ENCODE measurements at places on chromosomes 5 and 9. TPM values are rescaled to one million over a fixed set of nuclear protein-coding genes. Genes with fewer than 3 reads are reported as not detected.

IFNA2 gene
- polyA plus RNA-seq, result not detected

DNA sequence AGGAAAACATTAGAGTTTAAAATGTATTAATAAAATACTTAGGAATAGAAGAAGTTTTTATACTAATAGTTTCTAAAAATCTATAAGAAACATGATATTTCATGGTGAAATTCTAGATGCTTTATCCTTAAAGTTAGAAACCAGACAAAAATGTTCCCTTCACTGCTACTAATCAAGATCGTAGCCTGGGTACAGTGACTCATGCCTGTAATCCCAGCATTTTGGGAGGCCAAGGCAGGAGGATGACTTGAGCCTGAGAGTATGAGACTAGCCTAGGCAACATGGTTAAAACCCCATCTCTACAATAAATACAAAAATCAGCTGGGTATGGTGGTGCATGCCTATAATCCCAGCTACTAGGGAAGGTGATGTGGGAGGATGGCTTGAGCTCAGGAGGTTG lies 30.4 kb upstream of the KLF9 start:
- DNase-seq, result no peak

GRCh38 chr9:125617087-125617486 lies 89.9 kb downstream of the MAPKAP1 start:
- DNase-seq, result no peak

DNA sequence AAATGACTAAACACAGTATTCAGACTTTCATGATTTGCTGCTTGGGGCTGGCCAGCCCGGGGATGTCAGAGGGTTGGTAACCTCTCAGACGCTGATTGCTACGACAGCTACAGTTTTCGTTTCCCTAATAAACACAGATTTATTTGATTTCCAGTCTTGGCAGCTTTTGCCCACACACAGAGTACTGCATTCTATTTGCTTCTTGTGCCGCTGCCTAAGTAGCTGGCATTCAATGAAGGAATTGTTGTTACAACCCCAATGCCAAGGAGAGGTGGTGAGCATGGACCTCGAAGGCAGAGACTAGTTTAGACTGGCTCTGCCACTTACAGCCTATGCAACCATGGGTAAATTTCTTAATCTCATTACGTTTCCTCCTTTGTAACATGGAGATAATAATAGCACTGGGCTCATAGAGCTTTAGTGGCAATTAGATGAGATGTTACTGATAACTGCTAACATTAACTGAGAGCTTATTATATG lies 247.1 kb upstream of the PANK3 start:
- DNase-seq, result no peak

- DNase-seq, result no peak
Observed at GRCh38 chr5:107864793-107865192, 194.1 kb upstream of the EFNA5 start.

Measured in psoas muscle (tissue), 8 donors.